Heart right ventricle (tissue), 16 donors: ENCODE measurements at places on chromosomes 7 and 10. TPM values are rescaled to one million over a fixed set of nuclear protein-coding genes. Genes with fewer than 3 reads are reported as not detected.

Gene ARMH3
- 53.0 TPM for total RNA-seq

GRCh38 chr10:88385601-88386203 lies 197.4 kb downstream of the RNLS start:
- H3K4me3 ChIP-seq, result no peak overlapping the region
- H3K4me1 ChIP-seq, result peaks cover 24% of the 10 kb centered on the region

Gene KCP
- total RNA-seq, result 0.42 TPM

Gene RADIL
- total RNA-seq, result 6.6 TPM

Gene CPN1
- total RNA-seq, result not detected

Gene ETV1
- total RNA-seq, result 118 TPM

GRCh38 chr7:107309296-107309695 lies 140.5 kb downstream of the HBP1 start:
- H3K27ac ChIP-seq, result no peak overlapping the region
- no peaks in the 10 kb centered on the region for H3K27me3 ChIP-seq
- no peaks in the 10 kb centered on the region for H3K36me3 ChIP-seq

Gene GRB10
- 36.5 TPM for total RNA-seq

DNA sequence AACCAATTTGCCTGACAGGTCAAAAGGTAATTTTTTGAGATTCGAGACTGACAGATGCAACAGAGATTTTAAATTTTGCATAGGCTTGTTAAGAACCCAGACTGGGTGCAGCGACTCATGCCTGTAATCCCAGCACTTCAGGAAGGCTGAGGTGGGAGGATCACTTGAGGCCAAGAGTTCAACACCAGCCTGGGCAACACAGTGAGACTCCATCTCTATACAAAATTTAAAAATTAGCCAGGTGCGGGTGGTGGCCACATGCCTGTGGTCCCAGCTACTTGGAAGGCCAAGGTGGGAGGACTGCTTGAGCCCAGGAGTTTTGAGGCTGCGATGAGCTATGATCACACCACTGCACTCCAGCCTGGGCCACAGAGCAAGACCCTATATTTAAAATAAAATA lies 34.6 kb downstream of the AMZ1 start:
- no peak overlapping the region for H3K4me3 ChIP-seq
- no peak overlapping the region for H3K27ac ChIP-seq
- no peaks in the 10 kb centered on the region for H3K27me3 ChIP-seq
- no peak for DNase-seq

DNA sequence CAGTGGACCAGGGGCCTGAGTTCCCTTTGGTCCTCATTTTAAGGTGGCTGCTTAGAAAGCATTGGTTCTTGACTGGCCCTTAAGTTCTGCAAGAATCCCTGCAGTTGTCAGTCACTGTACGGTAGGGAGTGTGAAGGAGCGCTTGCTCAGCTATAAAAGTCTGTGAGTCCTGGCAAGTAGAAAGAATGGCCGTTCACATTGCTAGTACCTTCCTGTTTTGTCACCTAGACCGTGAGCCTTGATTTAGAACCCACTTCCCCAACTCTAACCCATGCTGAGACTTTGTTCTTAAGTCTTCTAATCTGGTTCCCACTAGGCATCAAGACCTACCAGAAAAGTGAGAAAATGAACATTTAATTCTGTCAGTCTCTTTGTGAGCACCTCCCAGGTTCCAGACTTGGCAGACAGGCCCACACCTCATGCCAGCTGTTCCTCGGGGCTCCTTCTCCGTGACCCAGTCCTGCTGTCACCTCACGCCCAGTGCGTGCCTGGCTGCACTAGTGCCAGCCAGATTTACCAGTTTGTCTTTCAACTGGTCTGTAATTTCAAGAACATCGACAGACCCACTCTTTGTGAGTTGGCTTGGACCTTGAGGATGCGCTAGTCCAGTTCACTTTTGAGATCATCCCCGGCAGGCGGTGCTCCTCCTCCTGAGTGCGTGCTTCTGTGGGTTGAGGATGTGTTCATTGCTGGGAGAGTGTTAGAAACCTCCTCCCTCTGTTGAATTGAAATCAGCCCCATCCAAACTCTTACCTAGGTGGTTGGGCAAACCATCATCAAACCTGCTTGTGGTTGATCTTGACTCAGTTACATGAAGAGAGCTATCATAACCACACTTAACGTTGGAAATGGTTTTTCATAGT lies 78.5 kb downstream of the SHH start:
- peaks cover 45% of the 10 kb centered on the region for H3K4me1 ChIP-seq
- H3K4me3 ChIP-seq, result no peak overlapping the region
- no peak for DNase-seq
- no peaks in the 10 kb centered on the region for H3K36me3 ChIP-seq

- peaks cover 3% of the 10 kb centered on the region for H3K4me1 ChIP-seq
- H3K4me3 ChIP-seq, result no peak overlapping the region
- H3K27me3 ChIP-seq, result no peaks in the 10 kb centered on the region
- DNase-seq, result no peak
Measured at GRCh38 chr10:58436071-58436470, 50.9 kb downstream of the TFAM start.

Gene APBB1IP
- 1.6 TPM for total RNA-seq

Gene GUSB
- 20.7 TPM for total RNA-seq

Gene CYP3A5
- total RNA-seq, result not detected

DNA sequence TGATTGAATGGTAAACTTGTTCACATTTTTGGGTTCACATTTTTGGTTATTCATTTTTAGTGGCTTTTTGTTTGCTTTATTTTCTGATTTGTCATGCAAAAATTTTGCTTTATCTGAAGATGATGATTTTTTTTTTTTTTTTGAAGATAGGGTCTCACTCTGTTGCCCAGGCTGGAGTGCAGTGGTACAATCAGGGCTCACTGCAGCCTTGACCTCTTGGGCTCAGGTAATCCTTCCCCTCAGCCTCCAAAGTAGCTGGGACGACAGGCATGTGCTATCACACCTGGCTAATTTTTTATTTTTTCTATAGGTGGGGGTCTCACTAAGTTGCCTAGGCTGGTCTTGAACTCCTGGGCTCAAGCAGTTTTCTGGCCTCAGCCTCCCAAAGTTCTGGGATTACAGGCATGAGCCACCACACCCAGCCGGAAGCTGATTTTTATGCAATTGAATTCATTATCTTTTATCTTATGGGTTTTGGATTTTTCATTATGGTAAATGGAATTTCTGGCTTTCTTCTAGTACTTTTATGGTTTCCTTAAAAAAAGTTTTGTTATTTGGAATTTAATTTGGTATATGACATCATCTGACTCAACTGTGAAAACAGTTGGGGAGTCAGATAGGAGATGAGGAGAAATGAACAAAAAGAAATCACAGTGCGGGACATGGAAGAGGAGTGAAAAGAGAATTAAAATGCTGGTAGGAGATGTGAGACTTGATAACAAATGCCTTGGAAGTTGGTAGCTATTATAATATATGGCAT lies 158.7 kb downstream of the LRMDA start:
- H3K27me3 ChIP-seq, result no peaks in the 10 kb centered on the region
- H3K27ac ChIP-seq, result no peak overlapping the region
- H3K4me1 ChIP-seq, result peaks cover 2% of the 10 kb centered on the region
- no peak for DNase-seq
- no peaks in the 10 kb centered on the region for H3K36me3 ChIP-seq
- no peak overlapping the region for H3K4me3 ChIP-seq

Gene MALRD1
- 0.32 TPM for total RNA-seq

DNA sequence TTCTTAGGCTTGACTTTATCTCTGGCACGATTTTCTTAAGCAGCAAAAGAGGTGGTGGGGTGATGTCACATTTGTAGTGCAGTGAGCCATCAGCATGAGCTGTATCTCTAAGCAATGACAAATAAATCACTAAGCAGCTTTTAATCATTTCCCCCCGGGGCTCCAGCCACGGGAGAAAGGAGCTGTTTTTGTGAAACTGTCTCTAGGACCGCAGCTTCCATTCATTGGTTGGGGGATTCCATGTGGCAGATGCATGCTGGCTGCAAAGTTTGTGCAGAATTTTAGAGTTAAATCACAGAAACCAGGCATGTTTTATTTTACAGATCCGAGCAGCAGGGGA lies 464 bp downstream of the KIAA1217 start:
- H3K4me3 ChIP-seq, result peak overlapping the region; percentile 60
- peaks cover 78% of the 10 kb centered on the region for H3K4me1 ChIP-seq
- peak overlapping the region; percentile 87 for H3K27ac ChIP-seq
- H3K27me3 ChIP-seq, result no peaks in the 10 kb centered on the region
- no peaks in the 10 kb centered on the region for H3K36me3 ChIP-seq

Gene IDI2
- not detected for total RNA-seq

- no peak overlapping the region for H3K27ac ChIP-seq
- H3K4me3 ChIP-seq, result no peak overlapping the region
- no peaks in the 10 kb centered on the region for H3K36me3 ChIP-seq
- DNase-seq, result no peak
Measured at GRCh38 chr10:13857451-13857850, 270.7 kb downstream of the PRPF18 start.

- H3K4me3 ChIP-seq, result no peak overlapping the region
- no peak overlapping the region for H3K27ac ChIP-seq
Measured at GRCh38 chr10:22058201-22058600, 54.7 kb upstream of the DNAJC1 start.
